ENCODE measurements at places on chromosomes 4 and X.

GRCh38 chr4:15202481-15202880, 200.2 kb downstream of the CPEB2 start:
- DNase-seq = no peak

DNA sequence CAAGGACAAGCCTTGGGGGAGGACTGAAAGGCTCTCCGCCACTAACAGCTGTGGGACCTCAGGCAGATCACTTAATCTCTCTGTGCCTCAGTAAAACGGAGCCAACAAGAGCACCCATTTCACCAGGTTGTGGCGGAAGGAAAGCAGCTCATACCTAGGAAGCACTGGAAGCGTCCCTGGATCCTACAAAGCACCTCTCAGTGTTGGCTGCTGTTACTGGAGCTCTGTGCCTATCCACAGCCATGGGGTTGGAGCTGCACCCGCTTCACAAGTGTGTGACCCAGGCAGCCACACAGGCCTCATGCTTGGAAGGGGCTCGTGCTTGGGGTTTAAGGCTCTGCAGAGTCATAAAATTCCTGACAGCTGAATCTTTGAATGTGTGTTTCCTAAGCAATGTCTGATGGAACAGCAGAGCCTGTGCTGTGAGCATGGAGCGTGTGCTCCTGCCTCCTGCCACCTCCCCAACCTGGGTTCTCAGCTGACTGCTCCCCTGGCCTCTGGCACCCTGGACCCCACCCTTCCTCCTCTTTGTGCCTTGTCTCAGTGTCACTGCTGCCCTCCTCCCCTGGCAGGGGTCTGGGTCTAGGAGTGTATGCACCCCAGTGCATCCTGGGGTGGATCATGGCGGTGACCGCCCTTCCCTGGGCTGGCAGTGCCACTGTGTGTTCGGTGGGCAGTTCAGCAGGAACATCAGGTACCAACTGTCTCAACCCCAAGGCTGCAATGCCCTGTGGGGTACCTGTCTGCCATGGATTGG, 14.4 kb upstream of the MAN2B2 start:
- DNase-seq = no peak

DNA sequence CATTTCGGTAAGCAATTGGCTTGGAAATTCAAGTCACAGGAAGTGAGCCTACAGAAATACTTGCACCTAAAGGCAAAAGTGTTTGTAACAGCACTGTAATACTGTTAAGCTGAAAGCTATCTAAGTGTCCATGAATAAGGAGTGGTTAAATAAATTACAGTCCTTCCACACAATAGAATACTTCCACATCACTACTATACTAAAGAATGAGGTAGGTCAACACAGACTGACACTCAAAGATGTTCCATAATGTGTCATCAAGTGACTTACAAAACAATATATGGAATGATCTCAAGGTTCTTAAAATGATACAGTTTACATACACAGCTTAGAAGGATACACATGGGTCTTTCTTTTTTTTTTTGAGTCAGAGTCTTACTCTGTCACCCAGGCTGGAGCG, 27.0 kb downstream of the SLC10A6 start:
- no peak for DNase-seq

DNA sequence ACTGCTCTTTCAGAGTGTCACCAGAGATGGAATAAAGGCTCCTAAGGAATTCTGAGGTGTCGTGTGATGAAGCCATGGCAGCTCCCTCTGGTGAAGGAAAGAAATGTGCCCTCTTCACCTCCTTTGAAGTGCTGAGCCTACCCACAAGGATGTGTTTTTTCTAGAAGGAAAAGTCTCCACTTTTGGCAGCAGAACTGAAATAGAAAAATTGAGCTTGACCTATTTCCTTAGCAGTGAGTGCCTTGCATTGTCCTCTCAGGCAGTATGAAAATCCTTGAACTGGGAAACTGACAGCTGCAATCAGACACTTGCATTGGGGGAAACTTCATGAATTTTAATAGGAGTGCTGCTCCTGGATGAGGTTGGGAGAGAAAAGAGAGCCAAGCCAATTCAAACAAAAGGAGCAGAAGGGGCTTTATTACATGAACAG, 95.2 kb downstream of the DCLK2 start:
- DNase-seq = no peak

- DNase-seq = no peak
Measured at GRCh38 chr4:33176566-33176965, 2456.4 kb downstream of the PCDH7 start.

DNA sequence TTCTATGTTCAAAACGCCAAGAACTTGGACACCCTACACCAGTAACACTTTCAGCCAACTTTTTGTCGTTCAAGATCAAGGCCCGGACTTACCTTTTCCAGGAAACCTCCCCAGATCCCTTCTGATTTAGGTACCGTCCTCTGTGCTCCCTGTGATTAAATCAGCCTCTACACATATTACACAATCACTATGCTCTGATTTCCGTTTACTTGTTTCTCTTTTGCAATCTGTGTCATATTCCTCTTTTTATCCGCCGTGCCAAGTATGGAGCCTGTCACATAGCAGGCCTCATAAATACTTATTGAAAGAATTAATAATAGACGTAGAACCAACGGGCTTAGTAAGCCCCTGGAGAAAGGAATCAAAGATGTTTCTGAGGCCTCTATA, 722 bp upstream of the TMEM33 start:
- DNase-seq = no peak

- no peak for DNase-seq
Measured at GRCh38 chr4:173277340-173277739, 56.8 kb downstream of the HMGB2 start.

- no peak for DNase-seq
Measured at GRCh38 chrX:46140272-46140671, 404.9 kb downstream of the ZNF674 start.

DNA sequence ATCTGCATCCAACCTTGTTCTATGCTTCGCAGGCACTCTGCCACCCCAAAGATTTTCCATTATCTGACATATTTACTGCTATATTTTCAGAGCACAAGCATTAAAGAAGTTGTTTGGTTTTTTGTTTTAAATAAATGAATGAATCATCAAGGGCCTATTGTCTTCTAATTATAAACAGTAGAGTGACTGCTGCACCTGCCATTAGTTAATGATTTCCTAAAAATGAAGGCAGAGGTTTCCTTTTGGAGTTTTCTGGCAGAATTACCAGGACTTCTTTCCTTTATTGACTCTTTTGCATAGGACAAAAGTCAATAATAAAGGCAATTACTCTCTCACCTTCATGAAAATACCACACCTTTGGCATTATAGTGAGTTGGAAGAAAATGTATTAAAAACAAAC, 238.1 kb downstream of the INPP4B start:
- DNase-seq = no peak

- DNase-seq = no peak
Measured at GRCh38 chrX:12225107-12225506, 86.8 kb downstream of the FRMPD4 start.

DNA sequence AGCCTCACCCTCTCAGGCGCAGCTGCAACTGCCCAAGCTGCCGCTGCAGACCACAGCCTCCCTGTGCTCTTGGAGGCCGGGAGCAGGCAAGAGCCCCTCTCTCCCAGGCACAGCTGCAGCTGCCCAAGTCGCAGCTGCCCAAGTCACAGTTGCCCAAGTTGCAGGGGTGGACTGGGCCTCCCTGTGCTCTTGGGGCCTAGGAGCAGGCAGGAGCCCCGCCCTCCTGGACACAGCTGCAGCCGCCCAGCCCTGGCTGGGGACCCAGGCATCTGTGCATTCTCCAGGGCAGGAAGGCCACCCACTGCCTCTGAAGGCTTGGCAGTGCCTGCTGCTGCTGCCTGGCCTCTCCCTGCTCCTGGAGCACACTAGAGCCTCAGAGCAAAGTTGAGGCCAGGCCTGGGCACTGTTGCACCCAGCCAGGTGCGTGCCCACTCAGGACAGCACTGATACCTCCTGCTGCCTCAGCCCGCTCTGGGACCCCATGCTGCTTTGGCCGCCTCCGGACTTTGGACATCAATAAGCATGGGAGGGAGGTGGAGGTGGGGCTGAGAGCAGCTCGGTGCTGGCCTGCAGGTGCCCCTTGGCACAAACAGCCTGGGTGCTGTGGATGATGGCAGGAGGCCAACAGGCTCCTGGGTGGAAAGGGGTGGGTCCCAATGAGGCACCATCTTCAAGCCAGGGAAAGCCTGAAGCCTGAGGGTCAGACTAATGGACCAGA, 247.5 kb downstream of the PDGFC start:
- DNase-seq = peak; percentile 65
